ENCODE measurements at places on chromosomes 6 and 20.

- DNase-seq = no peak
Measured at GRCh38 chr6:50927800-50928199, 109.1 kb downstream of the TFAP2B start.

DNA sequence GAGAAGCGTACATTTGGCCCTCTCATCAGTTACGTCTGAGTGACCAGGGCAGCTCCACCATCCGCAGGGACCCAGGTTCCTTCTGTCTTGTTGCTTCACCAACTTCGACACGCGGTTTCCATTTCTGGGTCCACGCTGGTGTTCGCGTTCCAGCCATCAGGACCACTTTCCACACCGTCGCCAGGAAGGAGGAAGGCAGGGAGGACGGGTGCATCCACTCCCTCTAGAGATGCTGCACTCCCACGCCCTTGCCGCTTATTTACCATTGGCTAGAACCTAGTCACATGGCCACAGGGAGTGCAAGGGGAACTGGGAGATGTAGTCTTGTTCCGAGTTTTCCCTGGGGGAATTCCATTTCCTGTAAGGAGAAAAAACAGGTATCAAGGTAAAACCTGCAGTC lies 33.2 kb upstream of the SNX9 start:
- no peak for DNase-seq

DNA sequence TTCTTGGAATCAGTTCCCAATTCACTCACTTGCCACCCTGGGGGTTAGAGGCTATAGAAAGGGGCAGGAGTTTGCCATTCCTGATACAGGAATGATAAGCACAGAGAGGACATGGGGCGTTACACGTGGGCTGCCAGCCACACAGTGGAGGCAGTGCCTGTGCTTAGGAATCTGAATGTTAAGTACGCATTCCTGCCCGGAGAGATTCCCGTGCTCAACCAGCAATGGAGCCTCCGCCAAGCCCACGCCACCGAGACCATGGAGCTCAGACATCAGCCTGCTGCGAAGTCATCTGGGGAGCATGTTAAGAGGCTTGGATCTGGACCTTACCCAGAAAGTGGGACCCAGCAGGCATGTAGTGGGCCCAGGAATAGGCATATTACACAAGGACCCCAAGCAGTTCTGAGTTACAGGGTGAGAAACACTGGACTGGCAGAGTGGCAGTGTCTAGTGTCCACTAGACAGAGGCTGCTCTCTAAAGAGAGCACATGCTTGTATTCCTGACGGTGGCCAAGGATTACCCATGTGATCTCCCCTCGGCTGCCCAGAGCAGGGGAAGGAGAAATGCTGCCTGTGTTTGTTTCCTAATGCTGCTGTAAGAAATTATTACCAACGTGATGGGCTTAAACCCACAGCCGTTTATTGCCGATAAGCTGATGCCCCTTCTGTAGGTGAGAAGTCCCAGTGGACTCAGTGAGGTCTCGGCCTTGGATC lies 138.2 kb downstream of the BMP7 start:
- no peak for DNase-seq

GRCh38 chr6:41327177-41327576 lies 8.2 kb upstream of the NCR2 start:
- no peak for DNase-seq

- no peak for DNase-seq
Measured at GRCh38 chr20:23656372-23656771, 18.6 kb upstream of the CST3 start.
